Activated CD4-positive, alpha-beta T cell treated with anti-CD3 and anti-CD28 coated beads, Interleukin-2, amount 10 ng/mL, durations not matched to agents 24 days and 14 days (primary cell): ENCODE measurements at places on chromosomes 1 and 21.

DNA sequence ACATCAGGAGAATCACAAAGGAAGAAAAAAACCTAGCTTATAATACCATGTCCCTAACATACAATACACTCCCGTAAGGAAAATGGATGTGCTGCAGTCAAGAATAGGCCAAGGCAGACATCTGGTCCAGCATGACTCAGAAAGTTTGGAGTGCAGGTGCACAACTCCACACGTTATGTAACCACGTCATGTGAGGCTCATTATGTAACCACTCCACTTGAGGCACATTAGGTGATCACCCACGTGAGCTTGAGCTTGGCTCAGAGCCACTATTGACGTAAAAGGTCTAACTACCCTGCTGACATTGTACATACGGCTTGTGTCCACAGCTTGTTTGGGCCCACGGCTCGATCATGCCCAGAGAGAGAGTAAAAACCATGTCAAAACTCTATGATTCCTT, 99.8 kb upstream of the C1orf21 start:
- DNase-seq: no peak

- no peak for DNase-seq
These were observed 151.7 kb downstream of the LYPLAL1 start for GRCh38 chr1:219325368-219325742.

GRCh38 chr21:27580276-27580675, 613.4 kb upstream of the ADAMTS5 start:
- no peak for DNase-seq

DNA sequence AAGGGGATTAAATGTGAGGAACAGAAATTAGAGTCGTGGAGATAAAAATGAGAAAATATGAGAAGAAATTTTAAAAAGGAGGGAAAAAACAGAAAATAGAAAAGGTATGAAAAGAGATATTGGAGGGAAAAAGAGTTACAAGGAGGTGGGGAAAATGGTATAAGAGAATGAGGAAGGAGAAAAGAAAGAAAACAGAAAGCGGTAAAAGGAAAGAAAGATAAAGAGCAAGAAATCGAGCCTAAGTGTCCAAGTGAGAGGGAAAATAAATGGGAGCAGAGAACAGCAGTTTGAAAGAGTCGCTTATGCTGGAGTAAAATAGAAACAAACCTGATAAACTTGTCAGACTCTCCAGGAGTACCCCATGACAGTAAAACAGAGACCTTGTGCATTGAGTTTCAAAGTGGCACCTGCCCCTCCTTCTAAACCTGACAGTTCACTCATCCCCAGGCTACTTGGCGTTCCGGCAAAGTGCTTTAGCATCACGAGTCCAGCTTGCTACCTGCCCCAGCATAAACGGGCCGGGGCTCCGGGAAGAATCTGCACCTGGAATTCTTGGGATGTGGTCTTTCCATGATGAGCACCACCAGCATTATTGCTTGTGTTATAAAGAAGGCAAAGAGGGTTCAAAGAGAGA, 585 bp downstream of the NEGR1 start:
- peak; percentile 58 for DNase-seq
